Non-pigmented ciliary epithelial cell (primary cell): ENCODE measurements at places on chromosomes 4 and X.
A peak's percentile ranks its signal among the peaks of the same experiment; 100 is the strongest.

DNA sequence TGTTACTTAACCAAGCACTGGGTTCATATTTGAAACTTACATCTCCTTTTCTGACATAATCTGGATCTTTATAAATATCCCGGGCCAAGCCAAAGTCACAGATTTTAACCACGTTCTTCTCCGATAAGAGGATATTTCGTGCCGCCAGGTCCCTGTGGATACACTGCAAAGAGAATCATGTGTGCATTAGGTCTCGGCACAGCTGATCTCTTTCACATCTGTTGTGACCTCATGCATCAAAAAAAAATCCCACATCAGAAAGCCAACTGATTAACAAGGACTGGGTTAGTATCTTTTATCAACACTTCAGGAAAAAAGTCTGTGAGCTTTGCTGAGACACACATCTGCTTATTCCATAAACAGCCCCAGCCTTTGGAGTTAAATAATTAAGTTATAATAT, 35.5 kb downstream of the KDR start:
- no peak for DNase-seq

DNA sequence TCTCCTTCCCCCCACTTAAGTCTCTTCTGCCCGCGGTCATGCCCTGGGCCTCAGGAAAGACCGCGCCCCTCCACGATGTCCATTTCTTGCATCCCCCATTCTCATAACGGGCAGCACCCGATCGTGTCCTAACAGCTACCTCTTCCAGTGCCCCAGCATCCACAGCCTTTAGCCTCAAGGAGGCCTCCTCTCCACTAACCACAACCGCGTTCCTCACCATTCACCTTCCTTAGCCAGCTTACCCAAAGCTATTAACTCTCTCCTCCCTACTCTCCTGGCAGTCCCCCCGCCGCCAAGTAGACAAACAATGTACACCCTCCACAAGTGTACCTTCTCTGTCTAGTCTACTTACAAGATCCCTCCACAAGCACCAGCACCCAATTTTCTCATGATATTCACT, 58.6 kb upstream of the PAGE5 start:
- no peak for DNase-seq

DNA sequence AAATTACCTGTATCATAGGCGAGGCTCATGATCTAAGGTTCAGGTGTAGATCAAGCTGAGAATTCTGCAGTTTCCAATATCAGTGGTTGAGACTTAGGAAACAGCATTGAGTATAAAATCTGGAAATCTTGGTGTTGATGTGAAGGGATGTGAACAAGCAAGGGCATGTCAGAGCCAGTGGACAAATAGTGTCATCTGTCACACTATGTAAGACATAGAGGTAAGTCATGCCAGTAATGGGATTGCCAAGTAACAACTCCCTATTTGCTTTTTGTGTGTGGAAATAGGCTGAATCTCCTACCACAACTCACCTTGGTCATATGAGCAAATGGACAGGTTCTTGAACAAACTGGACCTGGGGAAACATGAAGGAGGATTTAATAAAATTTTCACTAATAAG, 334.5 kb upstream of the EMCN start:
- DNase-seq: no peak

- no peak for DNase-seq
Observed at GRCh38 chrX:22043872-22044271, 11.7 kb downstream of the PHEX start.

- DNase-seq: no peak
Observed at GRCh38 chrX:30835373-30835772, 53.7 kb downstream of the TAB3 start.

DNA sequence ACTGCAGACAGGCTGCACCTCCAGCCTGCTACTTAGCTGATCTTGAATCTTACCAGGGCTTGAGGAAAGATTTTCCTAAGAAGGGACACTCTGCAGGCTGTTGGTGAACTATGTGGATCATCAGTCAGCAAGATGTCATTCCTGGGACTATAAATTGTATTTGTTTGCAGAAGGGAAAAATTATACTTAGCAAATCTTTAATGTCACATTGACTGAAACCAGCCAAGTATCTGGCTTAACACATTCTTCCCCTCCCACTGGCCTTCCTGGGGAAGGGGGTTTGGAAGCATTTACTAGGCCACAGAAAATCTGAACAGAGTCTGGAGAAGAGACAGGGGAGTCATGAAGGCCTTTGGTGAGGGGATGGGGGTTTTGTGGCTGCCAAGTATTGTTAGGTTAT, 156.7 kb upstream of the EOLA2 start:
- DNase-seq: peak; percentile 11

- no peak for DNase-seq
Observed at GRCh38 chrX:149363965-149364364, 141.1 kb downstream of the IDS start.

DNA sequence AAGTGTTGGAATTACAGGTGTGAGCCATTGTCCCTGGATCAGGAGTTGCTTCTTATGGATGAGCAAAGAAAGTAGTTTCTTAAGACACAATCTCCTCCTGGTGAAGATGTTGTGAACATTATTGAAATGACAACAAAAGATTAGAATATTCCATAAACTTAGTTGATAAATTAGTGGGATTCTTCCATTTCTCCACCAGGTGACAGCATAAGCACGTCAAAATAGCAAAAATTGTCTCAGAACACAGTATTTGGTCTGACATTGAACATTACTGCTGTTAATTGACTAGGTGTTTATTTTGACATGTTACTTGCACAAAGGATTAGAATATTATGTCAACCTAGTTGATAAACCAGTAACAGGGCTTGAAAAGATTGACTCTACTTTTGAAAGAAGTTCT, 21.6 kb downstream of the CLDN34 start:
- DNase-seq: no peak

- no peak for DNase-seq
Observed at GRCh38 chr4:16262188-16262587, 35.9 kb upstream of the TAPT1 start.

DNA sequence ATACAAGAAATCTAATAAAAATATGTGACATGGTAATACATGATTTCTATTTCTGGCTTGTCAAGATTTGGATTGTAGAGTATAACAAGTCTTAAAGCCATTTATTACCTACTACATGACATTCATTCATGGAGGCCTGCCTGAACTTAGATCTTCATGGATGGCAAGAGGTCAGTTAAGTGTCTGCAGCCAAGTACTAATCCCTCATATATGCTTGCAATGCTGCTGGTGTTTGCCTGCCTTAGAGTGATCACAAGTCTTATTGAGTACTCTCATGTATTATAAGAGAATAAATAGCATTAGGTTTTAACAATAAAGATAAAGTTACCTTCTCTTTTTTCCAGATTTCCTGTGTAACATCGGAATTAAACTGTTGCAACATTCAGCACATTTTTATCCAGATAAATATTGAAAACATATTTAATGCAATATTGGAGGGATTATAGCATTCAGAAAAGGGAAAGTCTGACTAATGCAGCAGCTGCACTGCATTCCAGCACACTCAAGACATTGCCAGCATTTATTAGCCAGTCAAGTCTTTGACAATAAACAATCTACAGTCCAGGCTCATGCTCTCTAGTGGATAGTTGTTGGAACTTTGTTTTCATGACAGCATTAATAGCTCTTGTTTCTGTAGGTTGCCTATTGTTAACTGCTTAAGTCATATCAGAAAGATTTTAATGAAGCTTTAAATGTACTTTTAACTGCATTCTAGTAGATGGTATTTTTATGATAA, 737.1 kb downstream of the FAT4 start:
- DNase-seq: peak; percentile 76

DNA sequence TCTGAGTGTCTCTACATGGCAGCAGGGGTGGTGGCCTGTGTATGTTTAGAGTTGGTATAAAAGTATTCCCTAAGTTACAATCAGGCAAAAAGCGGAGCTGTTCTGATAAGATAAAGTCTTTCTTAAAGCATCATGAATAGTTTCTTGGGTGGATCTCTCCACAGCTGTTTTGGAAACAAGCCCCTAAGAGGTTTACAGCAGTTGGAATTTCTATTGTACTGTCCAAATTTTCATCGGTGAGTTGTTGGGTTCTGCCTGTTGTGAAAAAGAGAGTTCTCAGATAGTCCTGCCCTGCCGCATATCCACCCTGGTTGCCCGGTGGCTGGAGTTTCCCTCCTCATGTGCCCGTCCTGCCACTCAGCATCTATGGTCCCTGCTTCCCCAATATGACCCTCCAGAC, 50.1 kb downstream of the C4orf51 start:
- no peak for DNase-seq

DNA sequence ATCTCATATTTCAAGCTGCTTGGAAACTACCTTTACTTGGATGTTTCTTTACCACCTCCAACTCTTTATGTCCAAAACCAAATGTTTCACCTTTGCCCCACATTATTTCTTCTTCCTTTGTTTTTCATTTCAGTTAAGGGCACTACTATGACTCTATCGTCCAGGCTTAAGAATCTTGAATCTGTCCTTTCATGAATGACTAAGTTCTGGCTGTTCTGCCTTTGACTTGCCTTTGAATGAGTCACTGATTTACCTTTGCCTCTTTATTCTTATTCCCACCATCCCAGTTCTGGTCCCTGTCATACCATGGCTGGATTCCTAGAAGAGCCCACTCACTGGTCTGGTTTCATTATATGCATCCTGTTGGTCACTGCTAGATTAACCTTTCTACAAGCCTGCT, 30.6 kb upstream of the PLAC1 start:
- no peak for DNase-seq

GRCh38 chr4:1367230-1367935, 20.4 kb downstream of the UVSSA start:
- no peak for DNase-seq

GRCh38 chr4:147724468-147725201, 7.3 kb upstream of the ARHGAP10 start:
- DNase-seq: no peak
